ENCODE measurements at places on chromosomes 13 and 19.

DNA sequence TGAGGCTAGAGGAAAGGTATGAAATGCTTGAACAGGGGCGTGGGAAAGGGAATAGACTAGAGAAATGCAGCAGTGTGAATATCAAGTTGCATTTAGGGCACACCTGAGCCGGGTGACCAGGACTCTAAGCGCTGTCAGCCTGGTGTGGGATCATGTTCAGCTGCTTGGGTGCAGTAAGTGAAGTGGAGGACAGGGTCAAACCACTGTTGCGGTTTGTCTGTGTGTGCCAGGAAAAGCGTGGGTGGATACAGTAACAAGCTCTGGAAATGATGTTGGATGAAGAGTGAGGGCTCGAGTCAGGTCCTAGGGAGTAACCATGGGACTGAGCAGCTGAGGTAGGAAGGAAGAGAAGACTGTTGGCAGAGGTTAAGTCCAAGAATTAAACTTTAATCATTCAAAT, 15.8 kb downstream of the DGKH start:
- DNase-seq, result no peak

DNA sequence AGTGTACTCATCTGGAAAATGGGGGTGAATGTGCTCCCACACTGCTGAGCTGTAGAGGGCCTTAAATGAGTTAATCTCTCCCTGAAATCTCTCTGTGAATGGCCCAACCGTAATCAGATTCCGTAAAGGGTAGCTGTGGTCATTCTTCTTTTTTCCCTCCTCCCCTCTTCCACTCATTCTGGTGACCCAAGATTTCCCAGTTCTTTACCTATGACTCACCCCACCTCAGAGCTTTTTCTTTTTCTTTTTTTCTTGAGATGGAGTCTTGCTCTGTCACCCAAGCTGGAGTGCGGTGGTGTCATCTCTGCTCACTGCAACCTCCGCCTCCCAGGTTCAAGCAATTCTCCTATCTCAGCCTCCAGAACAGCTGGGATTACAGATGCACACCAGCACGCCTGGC, 33.3 kb upstream of the MUC16 start:
- DNase-seq, result no peak

GRCh38 chr13:92029641-92030040, 631.2 kb downstream of the GPC5 start:
- no peak for DNase-seq

- DNase-seq, result no peak
These were observed 352.8 kb downstream of the KLF12 start for GRCh38 chr13:73781384-73781783.

- no peak for DNase-seq
These were observed 55.9 kb downstream of the SACS start for GRCh38 chr13:23377579-23377978.

DNA sequence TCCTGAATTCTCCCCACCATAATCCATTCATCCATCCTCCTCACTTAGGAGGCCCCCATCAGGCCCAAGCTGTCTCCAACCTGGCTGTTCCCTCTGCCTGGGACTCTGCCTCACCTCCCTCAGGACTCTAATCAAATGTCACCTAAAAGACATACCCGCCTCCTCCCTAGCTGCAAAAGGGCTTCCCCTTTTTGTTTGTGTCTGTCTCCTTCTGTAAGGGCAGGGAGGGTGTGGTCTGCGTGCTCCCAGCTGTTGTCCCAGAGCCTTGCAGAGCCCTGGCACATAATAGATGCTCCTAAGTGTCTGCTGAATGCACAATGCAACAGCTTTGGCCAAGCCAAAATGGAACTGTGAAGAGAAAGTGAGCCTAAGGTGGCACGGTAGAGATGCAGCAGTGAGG, 4.4 kb downstream of the TRIR start:
- DNase-seq, result no peak

GRCh38 chr13:26112843-26113242, 61.0 kb upstream of the SHISA2 start:
- no peak for DNase-seq

GRCh38 chr13:24662195-24663088, 17.8 kb upstream of the ATP12A start:
- DNase-seq, result no peak

DNA sequence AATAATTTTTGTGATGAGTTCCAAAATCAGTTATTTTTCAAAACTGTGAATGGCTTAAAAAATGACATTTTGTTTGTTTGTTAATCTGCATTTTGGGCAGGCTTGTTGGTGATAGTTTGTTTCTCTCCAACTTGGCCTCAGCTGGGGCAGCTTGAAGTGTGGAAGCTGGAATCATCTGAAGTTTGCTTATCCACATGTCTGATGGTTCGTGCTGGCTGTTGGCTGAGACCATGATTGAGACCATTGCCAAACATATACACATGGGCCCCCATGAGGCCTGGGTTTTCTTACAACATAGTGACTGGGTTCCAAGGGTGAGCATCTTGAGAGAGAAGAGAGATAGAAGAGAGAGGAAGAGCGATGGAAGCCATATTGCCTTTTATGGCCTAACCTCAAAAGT, 201.2 kb downstream of the NDFIP2 start:
- DNase-seq, result no peak

DNA sequence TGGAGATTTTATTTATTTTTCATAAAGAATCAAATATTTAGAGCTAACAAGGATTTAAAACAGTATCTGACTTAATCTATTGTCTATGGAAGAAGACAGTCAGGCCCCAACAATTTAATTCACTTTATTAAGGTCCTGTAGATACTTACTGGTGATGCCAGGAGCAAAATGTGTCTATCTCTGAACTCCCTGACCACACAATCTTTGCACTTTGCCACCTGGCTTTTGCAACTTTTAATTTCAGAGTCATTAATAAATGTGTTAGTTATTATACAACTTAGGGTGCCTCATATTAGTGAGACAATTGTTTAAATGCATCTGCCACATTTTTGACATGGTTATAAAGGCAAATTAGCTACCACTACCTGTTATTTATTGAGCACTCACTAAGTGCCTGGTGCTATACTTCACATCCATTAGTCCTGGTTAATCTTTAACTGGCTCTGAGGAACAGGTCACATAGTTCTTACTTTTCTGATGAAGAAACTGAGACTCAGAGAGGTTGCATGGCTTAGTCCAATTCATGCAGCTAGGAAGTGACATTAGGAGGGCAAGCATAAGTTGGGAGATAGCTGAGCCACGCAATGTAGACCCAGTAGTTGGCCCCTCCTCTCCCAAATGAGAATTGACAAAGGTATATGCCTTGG, 297.9 kb downstream of the DCT start:
- no peak for DNase-seq

DNA sequence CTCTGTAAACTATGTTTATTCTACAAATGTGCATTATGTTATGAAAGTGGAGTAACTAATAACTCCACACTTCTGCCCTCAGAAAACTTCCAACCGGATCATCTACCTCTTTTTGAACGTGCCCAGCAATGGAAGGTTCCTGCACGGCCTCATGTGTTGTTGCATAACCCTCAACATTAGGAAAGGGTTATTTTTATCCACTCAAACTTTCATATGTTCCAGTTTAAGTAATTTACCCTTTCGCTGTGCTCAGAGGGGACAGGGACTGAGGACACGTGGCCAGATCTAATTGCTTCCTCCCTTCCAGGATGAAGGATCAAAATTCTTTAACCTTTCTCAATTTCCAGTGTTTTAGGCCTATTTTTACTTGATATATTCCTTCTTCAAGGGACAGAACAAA, 29.6 kb downstream of the IRS2 start:
- no peak for DNase-seq

GRCh38 chr13:29888306-29888705, 37.9 kb upstream of the UBL3 start:
- no peak for DNase-seq

DNA sequence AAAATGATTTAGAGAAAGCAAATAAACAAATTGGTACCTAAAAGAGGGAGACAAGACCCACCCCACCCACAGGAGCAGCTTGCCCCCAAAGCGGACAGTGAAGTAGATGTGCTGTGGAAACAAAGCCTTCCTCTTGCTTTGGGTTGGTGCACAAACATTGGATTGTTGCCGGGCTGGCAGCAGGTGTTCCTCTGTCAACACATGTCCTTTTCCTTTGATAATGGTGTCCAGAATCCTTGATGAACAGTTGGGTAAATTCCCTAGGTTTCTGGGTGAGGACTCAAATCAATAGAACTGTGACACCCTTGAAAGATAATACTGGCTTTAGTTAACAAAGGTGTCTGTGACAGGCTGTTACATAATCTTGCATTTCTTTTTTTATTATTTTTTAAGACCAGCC, 311.8 kb downstream of the SPRY2 start:
- no peak for DNase-seq

DNA sequence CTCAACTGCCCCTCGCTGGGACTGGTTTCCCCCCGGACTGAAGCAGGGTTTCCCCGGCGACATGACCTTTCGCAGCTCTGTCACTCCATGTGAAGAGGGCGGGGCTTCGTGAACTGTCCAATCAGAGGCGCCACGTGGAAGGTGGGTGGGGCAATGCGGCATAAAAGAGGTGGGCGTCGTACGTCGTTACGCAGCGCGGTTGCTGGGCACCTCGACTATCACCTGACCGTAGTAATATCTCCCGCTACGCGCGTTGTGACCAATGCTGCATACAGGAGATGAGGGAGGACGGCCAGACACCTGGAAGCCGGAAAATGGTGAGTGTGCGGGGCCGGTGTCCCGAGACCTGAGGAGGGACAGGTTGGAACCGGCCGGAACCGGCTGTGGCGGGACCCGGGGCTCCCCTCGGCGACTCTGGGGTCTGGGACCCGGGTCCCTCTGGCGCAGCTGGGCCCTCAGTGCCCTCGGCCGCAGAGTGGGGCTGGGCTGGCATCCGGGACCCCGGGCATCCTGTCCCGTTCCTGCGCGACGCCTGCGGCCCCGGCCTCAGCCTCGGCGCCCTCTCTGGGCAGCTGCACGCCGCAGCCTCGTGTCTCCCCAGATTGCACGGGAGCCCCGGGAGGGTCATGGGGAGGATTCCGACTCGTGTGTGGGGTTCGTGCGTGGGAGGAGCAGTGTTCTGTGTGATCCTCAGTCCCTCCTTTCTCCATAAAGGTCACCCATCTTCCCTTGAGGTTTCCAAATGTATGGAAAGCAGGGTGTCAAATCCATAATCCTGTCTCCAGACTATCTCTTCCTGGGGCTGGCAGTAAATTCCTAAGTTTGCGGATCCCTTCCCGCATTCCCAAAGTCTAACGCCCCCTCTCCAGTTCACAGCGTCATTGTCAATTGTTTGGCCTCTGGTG, 32.2 kb downstream of the ZNF136 start:
- peak; percentile 52 for DNase-seq

DNA sequence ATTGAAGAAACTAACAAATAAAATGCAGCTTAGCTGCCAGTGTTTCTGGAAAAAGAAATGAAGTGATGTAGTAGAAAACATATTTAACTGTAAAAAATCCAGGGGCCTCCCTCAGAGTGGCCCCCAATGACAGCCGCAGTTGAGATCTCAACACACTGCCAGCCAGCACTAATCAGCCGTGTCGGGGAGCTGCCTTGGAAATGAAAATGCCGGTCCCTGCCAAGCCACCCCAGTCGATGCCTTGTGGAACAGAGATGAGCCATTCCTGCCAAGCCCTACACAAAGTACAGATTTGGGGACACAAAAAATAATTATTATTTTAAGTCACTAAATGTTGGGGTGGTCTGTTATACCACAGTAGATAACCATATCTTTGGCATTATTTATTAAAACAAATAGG, 1342.4 kb downstream of the EFNB2 start:
- DNase-seq, result no peak

- peak; percentile 5 for DNase-seq
These were observed at the start of gene AMER2 for GRCh38 chr13:25171517-25172302. Gene AMER2 (minus strand): TSS chr13:25172288. CDS start chr13:25171619, 669 bp downstream.

GRCh38 chr13:56201834-56202233, 938.9 kb upstream of the PRR20A start:
- DNase-seq, result no peak

- no peak for DNase-seq
These were observed 99.2 kb upstream of the MIR17HG start for GRCh38 chr13:91248249-91248648.

DNA sequence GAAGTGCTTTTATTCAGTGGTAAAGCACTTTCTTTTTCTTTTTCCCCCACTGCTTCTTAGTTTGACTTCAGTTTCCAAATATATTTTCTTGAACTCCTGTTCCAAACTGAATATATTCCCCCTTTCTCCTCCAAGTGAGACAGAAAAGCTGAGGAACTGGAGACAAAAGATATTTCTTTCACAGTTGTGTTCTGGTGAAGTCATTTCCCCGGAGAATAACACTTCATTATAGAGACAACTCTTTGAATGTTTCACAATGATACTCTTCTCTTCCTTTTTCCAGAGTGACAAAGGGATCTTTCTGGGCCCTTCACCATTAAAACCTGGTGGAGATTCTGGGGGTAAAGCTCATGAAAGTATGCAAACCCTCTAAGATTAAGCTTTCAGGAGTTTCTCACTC, 860.8 kb upstream of the SLITRK5 start:
- DNase-seq, result no peak

GRCh38 chr19:44734357-44734756, 14.2 kb upstream of the BCL3 start:
- DNase-seq, result no peak

DNA sequence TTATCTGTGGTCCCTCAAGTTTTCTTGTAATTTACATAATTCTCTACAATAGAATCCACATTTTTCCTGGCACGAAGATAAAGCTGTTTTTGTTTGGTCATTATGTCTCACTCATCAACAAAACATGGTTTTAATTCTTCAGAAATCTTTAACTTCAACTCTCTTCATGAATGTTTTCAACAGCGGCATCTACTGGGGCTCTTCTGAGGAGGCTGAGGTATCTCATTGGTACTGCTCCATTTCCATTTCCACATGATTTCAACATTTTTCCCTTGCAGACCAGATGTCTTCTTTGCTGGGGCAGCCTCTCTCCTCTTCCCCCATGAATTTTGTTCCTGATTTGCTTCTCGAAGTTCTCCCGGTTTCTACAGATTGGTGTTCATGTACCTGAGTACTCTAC, 5.8 kb upstream of the KBTBD7 start:
- no peak for DNase-seq

DNA sequence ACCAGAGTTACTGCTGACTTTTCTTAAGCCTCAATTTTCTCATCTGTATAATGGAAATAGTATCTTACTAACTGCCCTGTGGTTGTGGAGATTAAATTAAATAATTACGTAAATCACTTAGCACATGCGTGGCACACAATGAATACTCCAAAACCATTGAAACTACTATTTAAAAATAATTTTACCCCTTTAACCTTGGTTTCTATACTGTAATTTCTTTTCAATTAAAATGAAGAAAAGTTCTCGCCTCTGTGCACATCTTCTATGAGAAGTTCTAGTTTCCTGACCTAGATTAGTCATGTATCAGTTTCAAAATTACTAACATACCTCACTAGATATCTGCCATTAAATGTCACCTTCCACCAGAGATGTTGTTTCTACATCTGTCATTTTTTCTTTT, 5.7 kb downstream of the SLITRK1 start:
- DNase-seq, result no peak

All from stimulated activated CD4-positive, alpha-beta T cell treated with anti-CD3 and anti-CD28 coated beads, Interleukin-2, amount 100 ng/mL, for 48 hours (primary cell).